ENCODE measurements at places on chromosomes 7 and 10.

DNA sequence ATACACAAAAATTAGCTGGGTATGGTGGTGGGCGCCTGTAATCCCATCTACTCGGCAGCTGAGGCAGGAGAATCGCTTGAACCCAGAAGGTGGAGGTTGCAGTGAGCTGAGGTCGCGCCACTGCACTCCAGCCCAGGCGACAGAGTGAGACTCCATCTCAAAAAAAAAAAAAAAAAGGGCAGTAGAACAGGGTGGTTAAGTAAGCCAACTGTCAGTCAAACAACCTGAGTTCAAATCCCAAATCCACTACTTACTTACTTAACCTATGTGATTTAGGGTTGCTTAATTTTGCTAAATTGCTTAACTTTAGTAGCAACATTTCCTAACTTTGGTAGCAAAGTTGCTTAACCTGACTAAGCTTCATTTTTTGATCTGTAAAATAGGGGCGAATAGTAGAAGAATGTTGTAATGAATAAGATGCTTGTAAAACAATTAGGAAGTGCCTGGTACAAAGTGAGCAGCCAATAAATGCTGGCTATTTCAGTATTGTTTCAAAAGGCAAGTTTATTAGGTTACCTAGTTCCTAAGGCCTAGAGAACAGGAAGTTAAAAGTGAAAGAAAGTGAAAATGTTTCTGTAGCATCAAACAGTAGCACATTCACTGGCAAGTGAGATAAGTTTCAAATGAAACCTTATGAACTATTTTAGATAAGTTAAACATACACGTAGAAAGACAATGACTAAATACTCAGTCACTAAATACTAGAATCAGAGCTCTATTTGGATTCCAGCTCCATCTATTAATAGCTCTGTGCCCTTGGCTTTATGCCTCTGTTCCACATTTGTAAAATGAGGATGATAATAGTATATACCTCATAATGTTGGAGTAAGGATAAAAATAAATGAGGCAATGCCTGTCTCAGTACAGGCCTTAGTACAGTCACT, 64.3 kb downstream of the HOXA1 start:
- no peak for DNase-seq

DNA sequence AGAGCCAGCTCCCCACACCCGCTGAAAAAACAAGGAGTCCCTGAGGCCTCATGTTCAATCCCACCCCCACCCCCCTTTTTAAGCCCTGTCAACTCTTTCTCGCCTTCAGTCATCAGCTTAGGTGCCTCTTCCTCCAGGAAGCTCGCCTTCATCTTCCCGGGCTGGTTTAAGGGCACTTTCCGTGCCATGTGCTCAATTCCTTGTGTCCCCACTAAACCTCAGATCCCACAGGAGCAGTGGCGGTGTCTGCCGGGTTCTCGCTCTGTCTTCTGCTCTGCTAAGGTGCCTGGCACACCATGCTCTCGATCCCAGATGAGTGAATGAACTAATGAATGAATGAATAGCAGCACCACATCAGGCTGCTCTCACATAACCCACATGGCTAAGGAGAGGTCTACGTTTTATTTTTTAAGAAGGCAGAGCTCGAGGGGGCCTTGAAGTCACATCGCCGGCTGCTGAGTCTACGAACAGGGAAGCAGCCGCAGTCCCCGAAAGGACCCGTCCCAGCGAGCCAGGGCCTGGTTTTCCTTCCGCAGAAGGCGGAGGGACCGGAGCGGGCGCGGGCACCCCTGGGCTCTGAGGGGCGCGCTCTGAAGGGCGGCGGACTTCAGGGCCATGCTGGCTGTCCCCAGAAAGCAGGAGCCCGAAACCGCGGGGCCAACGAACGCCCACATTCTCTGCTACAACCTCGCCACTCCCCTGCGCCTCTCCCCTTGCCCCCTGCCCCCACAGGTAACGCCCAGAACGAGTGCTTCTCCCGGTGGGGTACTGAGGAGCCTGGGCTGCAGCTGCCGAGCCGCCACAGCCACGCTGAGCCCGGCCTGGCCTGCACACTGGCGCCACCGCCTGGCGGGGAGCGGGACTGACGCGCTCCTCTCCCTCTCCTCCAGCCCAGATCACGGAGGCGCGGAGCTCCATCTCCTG, 73.4 kb upstream of the KCNMA1 start:
- DNase-seq: peak; percentile 79

DNA sequence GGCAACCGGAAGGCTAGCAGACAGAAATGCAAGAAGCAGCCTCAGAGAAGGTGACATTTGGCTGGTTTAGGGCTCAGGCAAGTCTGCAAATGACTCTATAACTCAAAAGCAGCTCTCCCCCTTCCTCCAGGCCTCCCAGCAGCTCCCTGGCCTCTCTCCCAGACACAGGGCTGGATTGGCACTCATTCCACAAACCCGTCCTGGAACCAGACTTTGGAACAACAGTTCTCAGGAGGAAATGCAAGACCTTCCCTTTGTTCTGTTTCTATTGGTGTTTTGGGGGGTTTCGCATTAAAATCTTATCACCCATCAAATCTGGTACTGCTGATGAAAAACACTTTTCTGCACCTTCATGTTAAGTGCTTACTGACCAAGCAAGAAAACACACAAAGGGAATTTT, 40.3 kb upstream of the EFCAB10 start:
- DNase-seq: no peak

- no peak for DNase-seq
Measured at GRCh38 chr7:11784769-11785536, 47.0 kb downstream of the THSD7A start.

DNA sequence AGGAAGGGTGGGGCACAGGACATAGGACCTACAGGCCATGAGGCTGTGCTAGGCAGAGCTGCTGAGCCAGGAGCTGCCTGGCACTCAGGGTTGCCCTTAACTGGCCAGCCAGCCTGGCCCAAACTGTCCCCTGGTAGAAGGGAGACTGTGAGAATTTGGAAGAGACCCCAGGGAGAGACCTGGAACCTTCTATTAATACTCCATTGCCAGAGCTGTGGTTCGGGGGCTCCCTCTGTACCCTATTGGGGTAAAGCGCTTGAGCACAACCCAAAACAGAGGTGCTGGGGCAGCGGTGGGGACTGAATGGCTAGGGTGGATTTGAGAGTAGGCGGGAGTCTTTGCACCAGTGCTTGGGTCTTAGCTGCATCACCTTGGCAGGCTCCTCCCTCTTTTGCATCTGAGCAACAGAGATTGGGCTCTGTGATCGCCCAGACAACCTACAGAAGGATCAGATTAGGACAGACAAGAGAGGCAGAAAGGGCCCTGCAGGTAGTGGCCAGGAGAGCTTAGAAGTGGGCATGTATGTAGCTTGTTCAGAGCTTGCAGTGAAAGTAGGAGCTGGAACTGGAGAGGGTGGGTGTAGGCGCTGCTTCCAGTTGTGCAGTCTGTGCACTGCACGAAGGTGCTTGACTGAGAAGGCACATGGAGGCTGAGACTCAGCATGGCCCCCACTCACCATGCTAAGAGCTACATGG, 53.3 kb downstream of the ADCYAP1R1 start:
- DNase-seq: no peak

GRCh38 chr7:156898938-156899337, 6.0 kb upstream of the LMBR1 start:
- DNase-seq: no peak

DNA sequence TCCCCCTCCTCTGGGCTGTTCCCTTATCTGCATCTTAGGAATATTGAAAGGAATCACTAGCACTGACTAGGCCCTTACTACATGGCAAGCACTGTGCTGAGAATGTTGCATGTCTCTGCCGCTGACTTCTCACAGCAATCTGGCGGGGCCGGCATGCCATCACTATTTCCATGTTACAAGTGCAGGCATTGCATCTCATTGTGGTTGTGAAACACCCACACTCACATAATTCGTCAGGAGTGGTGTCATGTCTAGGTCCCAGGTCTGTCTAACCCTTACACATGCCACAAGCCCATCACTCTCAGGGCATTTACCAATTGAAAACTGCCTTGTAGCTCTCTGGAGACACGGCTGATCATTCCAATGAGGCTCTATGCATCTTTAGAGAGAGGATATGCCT, 8.5 kb upstream of the IL2RA start:
- peak; percentile 94 for DNase-seq

DNA sequence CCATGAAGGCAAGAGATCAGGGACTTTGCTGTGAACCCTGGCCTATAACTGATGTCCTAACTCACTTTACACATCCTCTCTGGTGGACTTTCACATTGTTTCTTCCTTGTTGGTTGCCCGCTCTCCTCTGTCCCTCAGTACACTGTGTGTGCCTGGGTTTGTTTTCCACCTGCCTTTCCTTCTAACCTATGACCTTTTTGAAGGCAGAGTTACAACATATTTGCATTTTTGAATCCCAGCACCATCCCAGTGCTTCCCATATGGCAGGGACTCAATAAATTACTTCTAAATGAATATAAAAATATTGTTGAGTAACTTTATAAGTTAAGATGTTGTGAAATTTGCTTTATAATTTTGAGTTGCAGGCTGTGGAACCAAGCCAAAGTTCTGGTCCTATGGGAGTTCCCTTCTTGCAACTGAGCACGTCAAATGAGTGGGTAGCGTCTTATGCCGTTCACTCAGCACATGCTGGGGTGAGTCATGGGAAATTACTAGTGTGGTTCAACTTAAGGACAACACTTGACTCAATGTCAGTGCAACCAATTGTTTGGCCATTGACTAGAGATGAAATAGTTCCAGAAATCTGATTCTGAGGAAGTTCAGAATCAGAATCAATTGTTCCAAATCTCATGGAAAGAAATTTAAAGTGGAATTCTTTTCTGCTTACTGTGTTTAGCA, 250.9 kb downstream of the TWIST1 start:
- peak; percentile 12 for DNase-seq

- DNase-seq: no peak
Measured at GRCh38 chr7:106108991-106109390, 3.1 kb downstream of the SYPL1 start.

- DNase-seq: no peak
Measured at GRCh38 chr7:4000934-4001333, 681.2 kb upstream of the FOXK1 start.

- DNase-seq: no peak
Measured at GRCh38 chr10:88820748-88821401, 18.3 kb downstream of the LIPM start.

DNA sequence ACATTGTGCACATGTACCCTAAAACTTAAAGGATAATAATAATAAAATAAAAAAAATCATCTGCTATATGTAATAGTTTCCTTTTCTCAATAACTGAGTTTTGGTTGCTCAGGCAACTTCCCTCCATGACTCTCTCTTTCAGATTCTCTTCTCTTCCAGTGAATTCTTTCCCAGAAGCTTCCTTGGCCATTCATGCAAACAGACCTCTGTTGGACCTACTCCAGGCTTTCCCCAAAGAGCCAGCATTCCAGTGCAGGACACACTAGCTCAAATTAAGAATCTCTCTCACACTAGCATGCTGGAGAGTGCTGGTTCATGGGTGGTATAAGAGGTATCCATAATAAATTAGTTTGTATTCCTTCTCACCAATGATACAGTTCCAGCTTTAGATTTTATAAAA, 31.0 kb upstream of the ZEB1 start:
- DNase-seq: no peak

DNA sequence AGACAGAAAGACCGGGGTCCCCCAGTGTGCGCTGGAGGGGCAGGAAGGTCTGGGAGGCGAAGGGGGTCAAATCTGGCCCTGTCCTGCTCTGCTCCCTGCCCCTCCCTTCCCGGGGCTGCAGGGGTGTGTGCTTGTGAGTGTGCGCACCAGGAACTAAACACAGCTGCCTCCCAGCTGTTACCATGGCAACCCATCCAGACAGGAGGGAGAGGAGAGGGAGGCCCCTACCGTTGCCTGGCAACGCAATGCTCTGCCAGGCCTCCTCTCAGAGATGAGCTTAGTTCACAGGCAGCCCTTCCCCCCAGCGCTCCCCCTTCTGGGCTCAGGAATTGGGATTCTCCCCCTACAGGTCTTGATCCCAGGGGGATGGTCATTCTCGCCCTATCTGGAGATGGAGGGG, 6.1 kb downstream of the NYAP1 start:
- peak; percentile 69 for DNase-seq

DNA sequence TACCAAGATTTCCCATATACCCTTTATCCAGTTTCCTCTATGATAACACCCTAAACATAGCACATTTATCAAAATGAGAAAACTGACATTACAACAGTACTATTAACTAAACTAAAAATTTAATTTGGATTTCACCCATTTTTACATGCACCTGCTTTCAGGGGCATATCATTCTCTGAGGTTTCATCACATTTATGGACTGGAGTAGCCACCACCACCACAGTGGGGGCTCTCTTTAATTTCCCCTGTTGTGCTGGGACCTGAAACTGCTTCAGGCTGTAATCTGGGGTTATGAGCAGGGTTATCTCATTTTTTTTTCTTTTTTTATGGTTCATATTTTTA, 637.9 kb upstream of the DPP6 start:
- DNase-seq: no peak

DNA sequence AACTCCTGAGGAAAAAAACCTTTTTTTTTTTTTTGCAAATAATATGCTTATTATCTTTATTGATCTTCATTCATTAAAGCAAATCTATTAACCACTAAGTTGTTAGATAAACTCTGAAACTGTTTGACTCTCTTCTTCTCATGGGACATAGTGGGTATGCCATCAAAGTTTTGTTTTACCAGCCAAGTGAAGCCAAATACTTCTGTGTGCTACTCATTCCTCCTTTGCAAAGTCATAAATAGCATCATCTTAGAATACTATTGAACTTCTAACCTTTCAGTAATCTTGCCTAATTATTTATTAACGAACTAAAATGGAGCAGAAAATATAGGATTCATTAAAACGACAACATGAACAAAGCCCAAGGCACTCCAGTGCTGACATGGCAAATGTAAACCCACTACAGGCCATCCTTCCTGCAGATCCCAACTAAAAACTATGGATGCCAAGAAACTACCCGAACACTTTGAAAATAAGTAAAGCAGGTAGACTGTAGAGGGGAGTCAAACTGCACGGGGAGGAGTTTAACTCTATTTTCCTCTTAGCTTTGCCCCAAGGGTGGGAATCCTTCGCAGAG, 61.2 kb upstream of the ODAD2 start:
- no peak for DNase-seq

- DNase-seq: no peak
Measured at GRCh38 chr10:72407471-72407870, 52.8 kb upstream of the DNAJB12 start.

- no peak for DNase-seq
Measured at GRCh38 chr7:33971106-33971505, 65.8 kb downstream of the BMPER start.
